Stimulated activated CD4-positive, alpha-beta T cell treated with anti-CD3 and anti-CD28 coated beads, Interleukin-1b, Interleukin-23, amount 100 ng/mL, for 1 hour (primary cell): ENCODE measurements at places on chromosomes 12 and 14.
A peak's percentile ranks its signal among the peaks of the same experiment; 100 is the strongest.

DNA sequence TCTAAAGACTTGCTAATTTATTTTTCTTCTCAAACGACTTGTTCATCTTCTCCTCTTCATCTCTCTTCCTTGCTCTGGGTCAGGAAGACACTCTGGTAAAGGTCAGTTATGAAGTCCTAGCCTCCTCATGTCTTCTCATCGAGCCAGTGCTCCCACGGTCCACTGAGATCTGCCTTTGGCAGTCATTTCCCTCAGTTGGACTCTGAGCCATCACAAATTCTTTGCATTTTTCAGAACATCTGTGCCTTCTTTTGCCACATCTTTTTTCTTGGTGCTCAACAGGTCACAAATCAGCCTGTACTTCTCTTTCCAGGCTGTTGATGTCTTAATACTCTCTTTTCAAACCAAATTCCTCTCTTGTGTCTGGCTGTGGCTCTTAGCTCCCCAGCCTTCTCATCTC is 49.7 kb downstream of the IGF1 start:
- no peak for DNase-seq

GRCh38 chr12:65294641-65295262 is 16.3 kb downstream of the MSRB3 start:
- DNase-seq = no peak

DNA sequence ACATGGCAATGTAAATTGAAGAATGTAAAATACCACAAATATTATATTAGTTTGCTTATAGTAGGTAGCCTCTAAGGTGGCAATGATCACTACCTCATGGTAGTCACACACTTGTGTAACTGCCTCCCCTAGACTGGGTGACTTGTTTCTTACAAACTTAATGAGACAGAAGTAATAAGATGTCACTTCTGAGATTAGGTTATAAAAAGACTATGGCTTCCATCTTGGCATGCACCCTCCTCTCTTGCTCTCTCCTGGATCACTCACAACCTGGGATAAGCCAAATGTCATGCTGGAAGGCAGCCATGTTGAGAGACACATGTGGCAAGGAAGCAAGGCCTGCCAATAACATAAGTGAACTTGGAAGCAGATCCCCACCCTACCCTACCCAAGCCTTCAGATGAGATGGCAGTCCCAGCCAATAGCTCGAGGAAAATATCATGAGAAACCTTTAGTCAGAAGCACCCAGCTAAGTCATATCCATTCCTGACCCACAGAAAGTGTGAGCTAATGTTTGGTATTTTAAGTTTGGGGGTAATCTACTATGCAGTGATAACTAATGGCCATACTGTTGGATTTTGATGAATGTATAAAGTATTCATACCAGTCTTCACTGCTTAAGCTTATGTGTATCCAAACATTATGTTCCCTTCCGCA is 43.3 kb downstream of the PPP1R12A start:
- DNase-seq = no peak

GRCh38 chr14:99544991-99545390 is 59.0 kb downstream of the CCDC85C start:
- DNase-seq = no peak

GRCh38 chr12:92155733-92156132 is 10.1 kb upstream of the BTG1 start:
- no peak for DNase-seq

DNA sequence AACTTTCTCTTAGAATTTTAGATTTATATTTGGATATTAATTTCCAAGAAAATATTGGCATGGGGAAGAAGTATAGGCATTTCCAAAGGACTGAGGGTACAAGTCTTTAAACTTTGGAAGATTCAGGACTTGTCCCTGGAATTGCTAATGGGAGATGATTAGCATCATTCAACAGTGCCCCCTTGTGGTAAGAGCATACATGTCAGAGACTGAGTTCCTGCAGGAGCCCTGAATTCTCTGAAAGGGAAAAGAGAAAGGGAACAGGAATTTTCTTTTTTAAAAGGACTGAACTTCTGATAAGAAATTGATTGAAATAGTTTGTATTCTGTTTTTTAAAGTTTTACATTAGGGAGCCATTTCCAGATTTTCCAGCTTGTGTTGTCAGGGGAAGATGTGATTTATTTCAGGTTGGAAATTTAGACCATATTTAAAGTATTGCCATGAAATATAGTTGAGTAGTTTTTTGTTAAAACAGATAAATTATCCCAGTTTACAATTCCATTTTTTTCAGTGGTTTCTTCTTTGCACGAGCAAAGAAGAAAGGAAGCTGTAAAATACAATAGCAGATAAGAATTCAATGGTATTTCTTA is 44.0 kb upstream of the REP15 start:
- peak; percentile 18 for DNase-seq
